ENCODE measurements at places on chromosomes 2 and 18.

DNA sequence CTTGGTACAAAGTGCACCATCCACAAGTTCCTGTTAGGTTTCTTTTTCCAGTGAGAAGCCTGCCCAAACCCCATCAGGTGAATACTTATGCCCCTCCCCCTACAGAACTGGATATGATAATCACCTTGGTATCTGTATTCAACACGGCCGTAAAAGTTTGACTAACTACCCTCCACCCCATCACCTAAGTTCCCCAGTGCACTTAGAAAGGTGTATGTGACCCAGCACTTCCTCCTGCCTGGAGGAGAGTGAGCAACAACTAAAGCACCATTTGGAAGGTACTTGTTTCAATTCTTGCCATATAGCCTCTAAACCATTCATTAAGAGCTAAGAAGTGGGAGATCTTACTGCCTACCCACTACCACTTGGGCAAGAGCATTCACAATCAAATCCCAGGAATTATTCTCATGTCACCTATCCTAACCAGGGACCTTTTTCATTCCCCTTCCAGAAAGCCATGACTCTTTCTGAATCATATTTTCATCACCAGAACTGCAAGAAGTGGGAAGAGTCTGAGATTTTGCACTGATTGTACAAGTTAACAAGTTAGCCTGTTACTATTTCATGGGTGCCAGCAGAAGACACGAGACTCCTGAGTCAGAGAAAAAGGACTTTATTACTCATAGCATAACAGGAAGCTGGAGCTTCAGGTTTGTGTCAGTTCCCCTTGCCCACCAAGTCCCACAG, 53.5 kb upstream of the NDUFV2 start:
- no peaks in the 10 kb centered on the region for H3K36me3 ChIP-seq
- no peak for DNase-seq
- H3K4me1 ChIP-seq = no peaks in the 10 kb centered on the region

- no peaks in the 10 kb centered on the region for H3K27me3 ChIP-seq
- peaks cover 61% of the 10 kb centered on the region for H3K4me1 ChIP-seq
- no peak overlapping the region for H3K4me3 ChIP-seq
Observed at GRCh38 chr2:64650296-64650695, 3.4 kb downstream of the SERTAD2 start.

DNA sequence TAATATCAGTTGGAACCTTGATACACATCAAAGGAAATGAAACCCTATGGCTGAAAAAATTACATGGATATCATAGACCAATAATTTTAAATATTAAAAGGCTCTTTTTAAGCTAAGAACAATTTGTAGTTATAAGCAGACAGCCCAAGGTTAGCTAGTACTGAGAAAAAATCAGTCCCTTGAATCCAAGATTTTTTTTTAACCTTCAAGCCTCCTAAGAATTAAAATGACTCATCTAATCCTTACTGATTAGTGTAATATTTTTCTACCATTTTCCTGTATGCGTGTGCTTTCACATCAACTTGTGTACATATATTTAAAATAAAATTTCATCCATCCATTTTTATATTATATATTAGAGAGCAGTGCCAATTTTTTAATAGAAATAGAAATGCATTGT, 1004.9 kb upstream of the ZEB2 start:
- H3K4me3 ChIP-seq = no peak overlapping the region
- DNase-seq = no peak
- H3K36me3 ChIP-seq = no peaks in the 10 kb centered on the region
- no peaks in the 10 kb centered on the region for H3K27me3 ChIP-seq
- H3K27ac ChIP-seq = no peak overlapping the region

DNA sequence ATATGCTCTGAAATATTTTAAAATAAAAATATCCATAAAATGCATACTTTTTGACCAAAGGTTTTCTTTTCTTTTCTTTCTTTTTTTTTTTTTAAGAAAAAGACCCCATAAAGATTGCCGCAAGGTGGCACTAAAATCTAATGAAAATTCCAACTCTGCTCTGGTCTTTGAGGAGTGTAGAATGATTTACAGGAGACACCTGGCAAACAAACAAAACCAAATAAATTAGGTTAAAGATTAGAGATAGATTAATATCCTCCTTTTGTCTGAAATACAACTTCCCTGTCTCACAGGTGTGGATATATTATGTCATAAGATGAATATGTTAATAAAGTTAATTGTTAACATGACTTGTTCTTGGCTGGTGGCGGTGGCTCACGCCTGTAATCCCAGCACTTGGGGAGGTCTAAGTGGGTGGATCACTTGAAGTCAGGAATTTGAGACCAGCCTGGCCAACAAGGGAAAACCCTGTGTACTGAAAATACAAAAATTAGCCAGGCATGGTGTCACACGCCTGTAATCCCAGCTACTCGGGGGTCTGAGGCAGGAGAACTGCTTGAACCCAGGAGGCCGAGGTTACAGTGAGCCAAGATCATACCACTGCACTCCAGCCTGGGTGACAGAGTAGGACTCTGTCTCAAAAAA, 3.5 kb upstream of the RHOB start:
- H3K36me3 ChIP-seq = no peaks in the 10 kb centered on the region
- H3K4me3 ChIP-seq = no peak overlapping the region
- peak overlapping the region; percentile 72 for H3K27ac ChIP-seq
- no peaks in the 10 kb centered on the region for H3K27me3 ChIP-seq
- peaks cover 27% of the 10 kb centered on the region for H3K4me1 ChIP-seq

DNA sequence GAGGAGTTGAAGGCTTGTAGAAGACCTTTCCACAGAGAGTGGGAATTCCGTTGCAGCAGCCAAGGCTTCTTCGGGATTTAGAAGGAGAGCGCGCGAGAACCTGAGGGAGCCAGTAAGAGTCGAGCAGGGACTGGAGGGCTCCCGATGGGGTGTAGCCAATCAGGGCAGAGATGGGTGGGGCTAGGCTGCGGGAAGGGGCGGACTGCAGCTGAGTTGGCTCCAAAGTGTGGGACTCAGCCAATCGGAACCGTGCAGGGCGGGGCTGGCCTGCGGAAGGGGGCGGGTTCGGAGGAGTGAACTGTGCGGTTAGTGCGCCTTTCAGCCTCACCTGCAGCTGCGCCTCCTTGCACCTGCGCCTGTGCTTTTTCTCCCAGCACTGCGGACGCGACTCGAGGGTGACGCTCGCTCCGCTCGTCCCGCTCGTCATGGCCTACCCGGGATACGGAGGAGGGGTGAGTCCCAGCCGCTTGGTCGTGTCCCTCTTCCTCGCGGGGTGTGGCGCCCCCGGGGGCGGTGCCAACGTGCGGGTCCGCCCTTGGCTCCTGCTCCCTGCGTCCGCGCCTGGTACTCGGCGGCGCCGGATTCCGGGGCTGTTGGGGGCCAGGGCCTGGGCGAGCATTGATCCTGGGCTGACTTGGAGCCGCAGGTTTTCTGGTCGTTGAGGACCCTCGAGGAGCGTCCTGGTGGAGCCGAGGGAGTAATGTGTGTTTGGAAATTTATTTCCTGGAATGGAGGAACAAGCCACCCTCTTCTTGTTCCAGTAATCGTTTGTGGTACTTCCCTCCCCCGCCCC, at the start of gene GCA:
Gene GCA, plus strand, starts transcription at position 309 of the 793 bp plus-strand sequence. Its CDS starts 117 bp downstream, at position 426.
- H3K4me3 ChIP-seq = peak within 1 kb of the TSS; percentile 46
- no peaks in the 10 kb centered on the region for H3K27me3 ChIP-seq
- no peaks in the 10 kb centered on the region for H3K4me1 ChIP-seq
- H3K27ac ChIP-seq = peak within 1 kb of the TSS; percentile 87
- DNase-seq = peak; percentile 97

DNA sequence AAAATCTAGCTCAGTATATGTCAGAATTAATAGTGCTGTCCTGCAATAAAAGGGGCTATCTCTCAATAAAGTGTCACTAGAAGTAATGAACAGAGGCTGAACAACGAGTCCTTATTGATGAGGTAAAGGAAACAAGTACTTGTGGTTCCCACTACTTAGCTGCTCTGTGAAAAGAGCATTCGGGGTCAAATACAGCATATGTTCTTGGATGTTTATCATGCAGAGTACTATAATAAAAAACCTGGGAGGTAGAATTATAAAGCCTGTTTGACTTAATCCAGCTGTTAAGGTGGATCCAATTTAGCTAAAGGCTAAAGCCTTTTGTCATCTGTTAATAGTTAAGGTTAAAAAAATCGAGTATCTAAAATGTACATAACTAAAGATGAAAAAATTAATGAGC, 32.4 kb downstream of the SLC35F5 start:
- H3K27me3 ChIP-seq = no peaks in the 10 kb centered on the region
- no peaks in the 10 kb centered on the region for H3K4me1 ChIP-seq

- H3K4me1 ChIP-seq = no peaks in the 10 kb centered on the region
- DNase-seq = no peak
- H3K4me3 ChIP-seq = no peak overlapping the region
- H3K27ac ChIP-seq = no peak overlapping the region
- H3K27me3 ChIP-seq = no peaks in the 10 kb centered on the region
Observed at GRCh38 chr2:165693838-165694237, 100.2 kb downstream of the GALNT3 start.

DNA sequence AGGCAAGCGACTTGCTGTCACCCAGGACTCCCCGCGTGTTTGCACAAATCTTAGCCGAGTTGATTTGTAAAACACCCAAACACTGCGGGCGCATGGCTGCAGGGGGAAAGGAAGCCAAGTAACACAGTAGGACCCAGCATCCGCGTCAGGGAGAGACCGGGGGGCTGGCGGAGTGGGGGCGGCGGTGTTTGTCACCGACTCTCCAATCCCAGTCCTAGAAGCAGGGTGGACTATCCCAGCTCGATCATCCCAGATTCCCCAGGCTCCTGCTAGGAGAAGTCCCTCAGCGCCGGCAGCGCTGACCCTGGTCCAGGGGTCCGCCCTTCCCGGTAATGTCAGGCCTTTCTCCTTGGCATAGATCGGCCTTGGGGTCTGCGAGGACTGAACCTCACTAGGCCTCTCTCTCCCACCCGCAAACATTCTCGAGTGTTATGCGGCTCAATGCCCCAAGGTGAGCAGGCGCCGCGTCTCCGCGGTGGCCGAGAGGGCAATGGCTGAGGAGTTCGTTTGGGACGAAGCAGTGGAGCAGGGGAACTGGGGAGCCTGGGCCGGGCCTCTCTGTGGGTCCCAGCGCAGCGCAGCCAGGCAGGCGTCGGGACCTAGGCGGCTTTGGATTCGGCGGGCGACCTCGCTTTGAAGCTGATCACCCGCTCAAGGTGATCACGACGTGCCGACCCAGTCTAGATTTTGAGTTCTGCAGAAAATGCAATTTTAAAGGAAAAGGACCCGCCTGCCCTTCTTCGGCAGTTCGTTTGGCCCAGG, 1.5 kb upstream of the GDF7 start:
- no peak for DNase-seq
- H3K36me3 ChIP-seq = no peaks in the 10 kb centered on the region
- peaks cover 89% of the 10 kb centered on the region for H3K27me3 ChIP-seq
- H3K27ac ChIP-seq = no peak overlapping the region

DNA sequence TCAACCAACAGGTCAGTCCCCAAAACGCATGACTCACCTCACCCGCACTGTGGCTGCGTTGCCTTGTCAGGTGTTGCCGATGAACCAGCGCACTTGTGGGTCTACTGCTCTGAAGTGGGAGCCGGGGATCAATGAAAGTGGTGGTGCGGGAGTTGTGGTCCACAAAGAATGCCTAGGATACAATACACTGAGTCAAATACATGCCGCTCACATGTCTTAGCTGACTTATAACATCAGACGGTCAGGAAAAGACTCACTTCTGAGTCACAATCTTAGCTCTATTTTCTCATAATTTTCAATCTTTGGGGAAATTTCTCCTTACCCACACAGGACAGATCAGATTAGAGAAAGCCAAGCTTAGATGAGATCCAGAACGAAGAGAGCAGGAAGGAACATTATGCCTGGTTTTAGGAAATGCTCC, 107.1 kb upstream of the STK17B start:
- no peaks in the 10 kb centered on the region for H3K36me3 ChIP-seq
- no peak overlapping the region for H3K4me3 ChIP-seq

DNA sequence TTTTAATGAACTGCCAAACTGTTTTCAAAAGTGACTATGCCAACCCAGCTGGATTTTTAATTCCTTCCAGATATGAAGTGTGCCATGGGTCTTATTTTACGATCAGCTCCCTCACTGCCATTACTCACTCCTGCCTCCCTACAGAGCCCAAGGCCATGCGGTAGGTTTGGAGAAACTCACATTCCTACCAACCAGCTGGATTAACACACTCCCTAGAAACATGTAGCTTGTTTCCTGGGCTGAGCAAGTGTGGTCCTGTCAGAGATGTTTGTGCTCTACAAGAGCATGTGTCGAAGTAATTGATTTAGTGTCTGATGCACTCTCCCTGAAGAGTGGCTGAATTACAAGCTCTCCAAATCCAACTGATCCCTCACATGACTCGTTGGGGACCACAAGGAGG, 82.5 kb downstream of the SPP2 start:
- H3K36me3 ChIP-seq = no peaks in the 10 kb centered on the region
- H3K4me1 ChIP-seq = no peaks in the 10 kb centered on the region
- H3K27ac ChIP-seq = no peak overlapping the region
- H3K27me3 ChIP-seq = no peaks in the 10 kb centered on the region
- no peak for DNase-seq

DNA sequence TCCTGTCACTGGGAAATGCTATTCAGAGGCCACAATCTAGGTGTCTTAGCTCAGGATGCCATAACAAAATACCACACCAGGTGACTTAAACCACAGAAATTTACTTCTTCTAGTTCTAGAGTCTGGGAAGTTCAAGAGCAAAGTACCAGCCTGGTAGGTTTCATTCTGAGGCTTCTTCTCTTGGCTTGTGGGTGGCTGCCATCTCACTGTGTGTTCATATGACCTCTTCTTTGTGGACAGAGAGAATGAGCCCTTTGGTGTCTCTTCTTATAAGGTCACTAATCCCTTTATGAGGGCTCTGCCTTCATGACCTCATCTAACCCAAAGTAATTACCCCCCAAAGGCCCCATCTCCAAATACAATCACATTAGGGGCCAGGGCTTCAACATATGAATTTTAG, 57.3 kb downstream of the RHOB start:
- DNase-seq = no peak
- peaks cover 3% of the 10 kb centered on the region for H3K4me1 ChIP-seq
- no peak overlapping the region for H3K4me3 ChIP-seq
- H3K27me3 ChIP-seq = no peaks in the 10 kb centered on the region
- H3K36me3 ChIP-seq = no peaks in the 10 kb centered on the region
